AG04449 (cell line): ENCODE measurements at places on chromosomes 4 and X.

- DNase-seq, result no peak
These were observed 119.0 kb upstream of the UGT8 start for GRCh38 chr4:114479595-114479994.

DNA sequence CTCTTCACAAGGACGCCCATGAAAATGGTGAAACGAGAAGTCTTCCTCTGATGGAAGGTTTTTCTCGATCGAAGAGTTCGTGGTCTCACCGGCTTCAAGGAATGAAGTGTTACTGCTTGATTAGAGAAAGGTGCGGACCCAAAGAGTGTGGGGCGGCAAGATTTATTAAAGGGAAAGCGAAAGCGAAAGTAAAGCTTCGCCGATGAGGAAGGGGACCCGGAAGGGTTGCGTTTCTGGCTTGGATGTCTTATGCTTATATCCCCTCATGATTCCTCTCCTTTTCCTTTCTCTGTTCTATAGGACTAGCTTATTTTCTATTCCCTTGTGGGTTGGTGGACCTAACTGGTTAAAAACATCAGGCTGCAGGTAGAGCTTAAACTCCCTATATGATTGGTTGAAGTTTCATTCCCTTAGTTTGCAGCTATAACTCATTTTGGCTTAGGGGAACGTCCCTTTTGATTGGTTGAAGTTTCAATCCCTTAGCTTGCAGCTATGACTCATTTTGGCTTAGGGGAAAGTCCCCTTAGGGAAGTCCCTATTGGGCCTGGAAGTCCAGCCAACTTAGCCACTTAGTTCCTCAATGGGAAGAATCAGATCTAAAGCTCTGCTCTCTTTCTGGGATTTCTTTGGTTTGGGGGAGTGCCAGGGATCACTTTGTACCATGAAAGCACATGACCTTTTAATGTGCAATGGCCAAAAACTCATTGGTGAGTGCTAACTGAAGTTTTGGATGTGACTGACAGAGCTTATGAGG is 1025.0 kb upstream of the PCDH10 start:
- DNase-seq, result no peak

GRCh38 chrX:46447384-46447783 is 97.8 kb downstream of the ZNF674 start:
- DNase-seq, result no peak

GRCh38 chr4:152278172-152278504 is 257.8 kb downstream of the FBXW7 start:
- no peak for DNase-seq

DNA sequence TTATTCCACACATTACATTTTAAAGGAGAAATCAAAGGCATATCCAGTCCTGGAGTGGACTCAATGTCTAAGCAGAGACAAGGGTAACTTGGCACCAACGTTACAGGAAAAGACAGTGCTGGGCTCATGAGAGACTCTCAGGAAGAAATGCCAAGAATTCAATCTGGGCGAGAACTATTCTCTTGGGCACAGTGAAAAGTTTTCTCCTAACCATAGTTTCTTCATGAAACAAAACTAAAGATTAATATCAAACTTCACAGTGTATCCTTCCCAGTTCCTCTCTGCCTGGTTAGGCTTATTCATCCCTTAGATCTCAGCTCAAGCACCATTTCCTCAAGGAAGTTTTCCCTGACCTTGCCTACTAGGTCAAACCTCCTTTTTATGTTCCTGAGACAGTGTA is 109.4 kb upstream of the TLL1 start:
- no peak for DNase-seq

DNA sequence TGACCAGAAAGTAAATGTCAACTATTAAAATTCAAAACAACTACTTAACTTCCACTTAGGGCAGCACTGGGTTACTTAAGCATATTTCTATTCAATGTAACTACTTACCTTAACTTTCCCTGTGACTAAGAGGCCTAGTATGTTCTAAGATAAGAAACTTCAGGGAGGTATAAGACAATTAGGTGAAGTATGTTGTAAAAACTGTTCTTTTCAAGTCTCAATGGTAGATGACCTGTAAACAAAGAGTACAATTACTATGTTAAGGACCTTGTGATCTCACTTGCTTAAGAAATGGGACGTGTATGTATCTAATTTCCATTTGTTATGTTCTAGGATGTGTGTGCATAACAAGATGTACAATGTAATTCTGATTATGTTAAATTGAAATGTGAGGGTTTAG is 960.5 kb downstream of the CCSER1 start:
- no peak for DNase-seq

- DNase-seq, result no peak
These were observed 93.1 kb downstream of the PDLIM5 start for GRCh38 chr4:94544811-94545210.

DNA sequence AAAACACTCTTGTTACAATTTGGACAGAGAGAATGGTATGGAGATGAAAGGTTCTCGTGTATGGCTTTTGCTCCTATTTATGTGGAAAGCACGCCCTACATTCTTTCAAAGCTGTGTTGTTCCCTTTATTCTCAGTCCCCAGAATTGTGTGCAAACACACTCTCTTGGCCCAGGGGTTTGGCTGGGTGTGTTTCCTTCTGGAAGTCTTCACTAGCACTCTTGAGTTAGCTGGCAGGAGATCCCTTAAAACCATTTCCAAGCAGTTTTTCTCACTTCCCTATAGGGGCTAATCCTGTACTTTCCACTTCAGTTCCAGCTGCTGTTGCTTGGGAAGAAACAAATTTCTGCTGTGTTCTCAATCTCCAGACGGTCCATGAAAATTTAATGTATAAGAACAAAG is 35.1 kb downstream of the FHL1 start:
- DNase-seq, result no peak

GRCh38 chr4:7206911-7207567 is 14.7 kb downstream of the SORCS2 start:
- peak; percentile 50 for DNase-seq

DNA sequence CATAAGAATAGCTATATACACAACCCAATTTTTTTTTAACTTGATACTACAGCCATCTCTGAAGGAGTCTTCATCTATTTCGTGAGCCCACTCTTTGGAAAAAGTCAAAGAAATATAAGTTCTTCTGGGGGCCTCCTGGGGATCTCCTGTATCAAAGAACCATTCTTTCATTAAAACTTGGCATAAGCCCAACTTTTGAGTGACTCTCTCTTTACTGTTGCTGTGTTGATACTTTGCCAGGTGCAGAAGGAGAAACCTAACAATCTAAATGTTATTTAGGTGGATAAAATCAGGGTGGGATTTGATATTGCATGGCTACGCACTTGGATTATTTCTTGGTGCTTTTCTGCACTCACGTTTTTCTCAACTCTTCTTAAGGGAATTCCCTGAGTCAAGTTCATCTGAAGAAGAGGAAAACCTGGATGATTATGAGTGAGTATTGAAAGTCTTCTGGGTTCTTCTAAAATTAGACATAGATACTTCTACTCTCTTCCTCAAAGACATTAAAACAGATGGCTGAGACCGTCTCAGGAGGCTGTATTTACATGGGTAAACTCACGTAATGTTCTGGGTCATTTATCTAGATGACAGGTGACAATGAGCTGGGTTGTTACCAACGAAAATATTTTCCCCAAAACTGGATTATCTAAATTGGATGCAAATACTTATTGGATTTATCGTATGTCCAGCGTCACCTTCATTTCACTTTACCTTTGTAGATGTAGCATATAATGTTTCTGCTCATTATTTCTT is 25.2 kb downstream of the BMX start:
- no peak for DNase-seq

- no peak for DNase-seq
These were observed 82.0 kb downstream of the PLS3 start for GRCh38 chrX:115642895-115643530.

GRCh38 chrX:154021131-154021611 is 1.5 kb upstream of the IRAK1 start:
- DNase-seq, result no peak

DNA sequence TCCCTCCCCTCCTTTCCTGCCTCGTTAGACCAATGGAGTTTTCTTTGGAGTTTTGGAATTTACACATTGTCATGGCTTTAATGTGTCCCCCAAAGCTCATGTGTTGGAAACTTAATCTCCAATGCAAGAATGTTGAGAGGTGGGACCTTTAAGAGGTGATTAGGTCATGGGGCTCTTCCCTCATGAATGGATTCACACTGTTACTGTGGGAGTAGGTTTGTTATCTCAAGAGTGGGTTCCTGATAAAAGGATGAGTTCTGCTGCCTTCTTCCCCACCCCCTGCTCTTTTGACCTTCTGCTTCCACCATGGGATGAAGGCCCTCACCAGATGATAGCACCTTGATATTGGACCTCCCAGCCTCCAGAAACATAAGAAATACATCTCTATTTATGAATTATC is 16.8 kb downstream of the MORF4L2 start:
- no peak for DNase-seq

GRCh38 chrX:119036107-119037029 is 36.4 kb upstream of the CT47C1 start:
- DNase-seq, result no peak

DNA sequence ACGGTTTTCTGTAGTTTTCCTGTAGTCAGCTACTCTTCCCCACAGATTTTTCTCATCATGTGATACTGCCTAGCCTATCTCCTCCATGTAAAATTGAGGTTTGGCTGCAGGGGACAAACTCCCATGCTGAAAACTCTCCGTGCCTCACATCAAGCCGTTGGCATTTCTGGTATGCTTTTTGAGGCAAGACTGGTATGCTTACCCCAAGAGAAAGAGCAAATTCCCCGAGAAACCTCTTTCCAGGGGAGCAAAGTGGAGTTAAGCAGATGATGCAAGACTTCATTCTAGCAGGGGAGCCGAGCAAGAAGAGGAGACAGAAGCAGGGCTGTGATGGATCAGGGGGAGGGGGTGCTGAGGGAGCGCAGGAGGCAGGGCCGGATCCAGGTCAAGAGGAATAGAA is 4.8 kb downstream of the SOWAHD start:
- DNase-seq, result peak; percentile 84

GRCh38 chrX:11992271-11992670 is 146.0 kb upstream of the FRMPD4 start:
- DNase-seq, result no peak

DNA sequence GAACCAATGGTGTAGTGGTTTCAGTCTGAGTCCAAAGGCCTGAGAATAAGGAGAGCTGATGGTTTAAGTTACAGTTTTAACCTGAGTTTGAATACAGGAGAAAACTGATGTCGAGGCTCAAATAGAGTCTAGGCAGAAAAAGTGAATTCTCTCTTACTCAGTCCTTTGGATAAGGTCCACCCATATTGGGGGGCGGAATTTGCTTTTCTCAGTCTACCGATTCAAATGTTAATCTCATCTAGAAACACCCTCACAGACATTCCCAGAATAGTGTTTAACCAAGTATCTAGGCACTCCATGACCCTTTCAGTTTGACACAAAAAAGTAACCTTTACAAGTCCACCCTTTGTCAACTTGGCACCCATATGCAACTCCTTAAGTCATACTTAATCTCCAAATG is 216.0 kb downstream of the GRID2 start:
- no peak for DNase-seq
